Activated CD4-positive, alpha-beta T cell treated with anti-CD3 and anti-CD28 coated beads, Interleukin-2, amount 50 U/mL, for 48 hours (primary cell): ENCODE measurements at places on chromosomes 3 and 15.

DNA sequence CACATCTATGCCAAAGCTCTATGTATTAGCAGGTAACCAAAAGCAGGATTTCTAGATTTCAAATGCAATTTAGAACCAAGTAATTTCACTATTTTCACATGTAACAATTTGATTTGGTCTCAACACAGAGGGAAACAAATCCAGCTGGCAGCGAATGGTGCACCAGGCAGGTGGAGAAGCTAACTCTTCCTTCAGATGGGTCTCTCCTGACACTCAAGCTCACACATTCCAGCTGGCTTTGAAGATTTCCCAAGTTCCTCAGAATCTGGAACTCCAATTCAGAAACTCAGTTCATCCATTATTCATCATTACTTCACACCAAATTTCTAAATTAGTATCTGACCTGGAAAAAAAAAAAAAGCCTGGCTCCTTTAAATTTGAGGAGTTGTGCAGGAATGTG lies 318.1 kb upstream of the NECTIN3 start:
- no peak for DNase-seq

GRCh38 chr3:171643033-171643432 lies 167.2 kb downstream of the PLD1 start:
- no peak for DNase-seq

GRCh38 chr3:136562026-136562425 lies 190.2 kb downstream of the STAG1 start:
- DNase-seq = no peak

DNA sequence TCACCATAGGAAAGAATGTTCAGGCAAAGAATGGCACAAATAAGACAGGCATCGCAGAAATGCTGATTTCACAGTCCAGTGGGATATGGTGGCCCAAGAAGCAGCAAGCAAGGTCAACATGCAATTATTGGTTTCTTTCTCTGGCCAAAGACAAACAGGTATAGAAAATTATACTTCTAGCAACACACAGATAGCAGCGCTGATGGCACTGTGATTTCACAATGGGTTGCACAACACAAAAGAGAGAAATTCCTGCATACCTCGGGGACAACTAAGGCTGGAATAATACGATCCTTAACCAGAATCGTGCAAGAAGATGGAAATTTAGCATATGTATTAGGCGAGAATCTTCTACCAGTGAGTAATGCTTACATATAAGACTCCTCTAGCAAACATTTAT lies 76.3 kb upstream of the NR2F2 start:
- no peak for DNase-seq

DNA sequence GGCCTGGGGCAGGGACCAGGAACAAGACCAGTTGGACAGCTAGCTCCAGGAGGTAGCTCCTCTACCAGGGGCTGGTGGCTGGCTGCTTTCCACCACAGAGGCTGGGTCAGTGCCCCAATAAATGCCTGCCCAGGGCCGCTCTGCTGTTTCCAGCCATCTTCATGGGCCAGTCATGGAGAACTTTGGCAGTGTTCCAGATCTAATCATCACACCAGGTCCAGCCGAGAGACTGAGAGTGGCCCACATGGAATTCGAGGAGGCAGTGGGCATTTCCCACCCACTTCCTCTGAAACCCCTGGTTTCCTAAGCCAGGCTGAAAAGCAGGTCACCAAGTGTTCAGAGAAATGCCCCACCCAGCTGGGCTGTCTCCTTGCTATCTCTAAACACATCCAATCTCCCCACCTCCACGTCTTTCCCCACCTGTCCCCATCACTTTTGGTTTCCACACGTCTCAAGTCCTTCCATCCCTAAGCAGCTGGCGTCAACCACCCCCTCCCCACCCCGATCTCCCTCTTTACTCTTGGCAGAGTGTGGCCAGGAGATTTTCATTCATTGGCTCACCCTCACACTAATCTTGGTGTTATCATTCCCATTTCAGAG lies 190.0 kb upstream of the LINGO1 start:
- no peak for DNase-seq
